Right renal cortex interstitium (tissue), 3 donors: ENCODE measurements at places on chromosomes 2 and 18. TPM values are rescaled to one million over a fixed set of nuclear protein-coding genes. Genes with fewer than 3 reads are reported as not detected.

DNA sequence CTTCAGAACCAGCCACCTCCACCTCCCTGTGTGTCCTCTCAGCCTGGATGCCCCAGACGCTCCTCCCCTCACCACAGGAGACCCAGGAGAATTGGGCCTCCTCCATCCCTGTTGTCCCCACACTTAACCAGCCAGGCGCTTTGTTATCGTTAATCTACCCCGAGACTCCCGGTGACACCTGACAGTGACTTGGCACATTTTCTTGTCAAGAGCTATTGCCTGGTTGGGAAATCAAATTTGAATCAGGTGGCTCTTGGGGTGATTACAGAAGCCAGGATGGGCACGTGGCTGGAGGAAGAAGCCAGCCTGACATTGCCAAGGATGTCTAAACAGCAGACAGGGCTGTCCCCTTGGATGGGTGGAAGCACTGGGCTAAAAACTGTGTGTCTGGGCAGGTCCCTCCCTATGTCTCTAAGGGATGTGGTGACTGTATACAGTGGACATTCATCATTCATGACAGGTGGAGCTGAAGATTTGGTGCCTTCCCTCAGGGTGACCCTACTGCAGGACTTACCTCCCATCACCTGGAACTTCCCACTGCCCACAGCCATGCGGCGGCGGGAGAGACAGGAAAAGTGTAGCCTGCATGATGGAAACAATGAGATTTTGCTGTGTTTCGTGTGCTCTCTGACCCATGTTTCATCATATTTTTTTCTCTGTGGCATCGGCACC lies 157.2 kb upstream of the CAPN13 start:
- DNase-seq = no peak

GRCh38 chr2:239179851-239180371 lies 220.9 kb downstream of the HDAC4 start:
- DNase-seq = no peak

GRCh38 chr2:42979416-42979869 lies 187.1 kb upstream of the HAAO start:
- DNase-seq = no peak

GRCh38 chr2:204972606-204973336 lies 427.5 kb downstream of the PARD3B start:
- DNase-seq = no peak

DNA sequence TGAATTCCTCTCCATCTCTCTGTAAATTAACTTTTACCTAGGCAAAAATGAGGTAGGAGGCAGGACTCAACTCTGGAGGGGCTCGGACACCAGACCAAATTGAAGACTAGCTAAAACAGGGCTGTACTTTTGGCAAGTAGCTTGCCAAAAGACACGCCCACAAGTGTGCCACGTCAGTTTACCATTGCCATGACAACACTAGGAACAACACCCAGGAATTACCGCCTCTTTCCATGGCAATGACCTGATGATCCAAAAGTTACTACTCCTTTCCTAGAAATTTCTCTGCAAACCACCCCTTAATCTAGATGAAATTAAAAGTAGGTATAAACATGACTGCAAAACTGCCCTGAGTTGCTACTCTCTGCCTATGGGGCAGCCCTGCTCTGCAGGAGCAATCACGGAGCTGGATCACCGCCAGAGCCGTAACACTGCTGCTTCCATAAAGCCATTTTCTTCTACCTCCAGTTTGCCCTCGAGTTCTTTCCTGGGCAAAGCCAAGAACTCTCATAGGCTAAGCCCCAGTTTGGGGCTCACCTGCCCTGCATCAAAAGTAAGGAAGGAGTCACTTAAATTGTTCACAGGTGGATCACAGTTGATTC lies 66.0 kb upstream of the FAM136A start:
- DNase-seq = no peak

GRCh38 chr2:151775057-151775740 lies 40.9 kb upstream of the NEB start:
- DNase-seq = no peak

DNA sequence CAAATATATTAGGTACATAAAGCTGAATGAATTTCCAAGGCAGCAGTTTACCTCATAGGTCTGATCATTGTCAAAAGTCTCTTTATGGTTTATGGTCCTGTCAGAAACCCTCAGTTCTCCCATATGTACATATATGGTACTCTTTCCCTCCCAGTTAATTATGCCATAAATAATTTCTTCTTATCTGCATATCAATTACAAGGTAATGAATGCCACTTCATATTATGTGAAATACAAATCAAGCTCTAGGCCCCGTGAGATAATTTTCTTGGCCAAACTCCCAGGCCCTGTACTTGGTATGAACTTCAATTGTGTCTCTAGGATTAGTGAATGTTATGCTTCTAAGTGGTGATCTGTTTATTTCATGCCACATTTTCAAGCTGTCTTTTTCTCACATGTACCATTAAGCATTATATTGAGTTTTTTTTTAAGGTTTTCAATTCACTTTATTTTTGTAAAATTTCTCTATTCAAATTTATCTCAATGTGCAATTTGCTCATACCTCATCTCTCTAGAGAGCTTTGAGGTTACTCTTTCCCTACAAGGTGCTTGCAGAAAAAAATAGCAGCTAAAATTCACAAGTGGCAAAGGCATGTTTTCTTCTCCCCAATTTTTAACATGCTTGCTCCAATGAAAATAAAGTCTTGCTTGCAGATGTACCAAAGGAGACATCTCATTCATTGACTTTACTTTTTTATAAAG lies 430.6 kb upstream of the VRK2 start:
- no peak for DNase-seq

GRCh38 chr18:40606996-40607395 lies 1348.0 kb upstream of the PIK3C3 start:
- DNase-seq = no peak

Gene PLB1
- polyA plus RNA-seq = 1.2 TPM

Gene BOLL
- polyA plus RNA-seq = 0.08 TPM

Gene COL4A3
- polyA plus RNA-seq = 47.8 TPM

Gene UBE2E3
- 255 TPM for polyA plus RNA-seq

Gene SERPINB2
- polyA plus RNA-seq = 0.15 TPM

Gene FNDC4
- polyA plus RNA-seq = 7.6 TPM
